NCI-H1930 (cell line): ENCODE measurements at places on chromosomes 4 and X.

DNA sequence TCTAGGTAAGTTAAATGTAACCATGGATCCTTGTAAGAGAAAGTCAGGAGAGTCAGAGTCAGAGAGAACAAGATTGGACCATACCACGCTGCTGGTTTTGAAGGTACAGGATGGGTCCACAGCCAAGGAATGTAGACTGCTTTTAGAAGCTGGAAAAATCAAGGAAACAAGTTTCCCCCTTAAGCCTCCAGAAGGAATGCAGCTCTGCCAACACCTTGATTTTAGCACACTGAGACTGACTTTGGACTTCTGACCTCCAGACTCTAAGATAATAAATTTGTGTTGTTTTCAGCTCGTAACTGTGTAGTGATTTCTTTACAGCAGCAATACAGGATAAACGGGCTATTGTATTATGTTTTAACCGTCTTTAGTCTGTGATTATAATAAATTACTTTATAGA is 108.0 kb upstream of the USP38 start:
- no peak for DNase-seq

DNA sequence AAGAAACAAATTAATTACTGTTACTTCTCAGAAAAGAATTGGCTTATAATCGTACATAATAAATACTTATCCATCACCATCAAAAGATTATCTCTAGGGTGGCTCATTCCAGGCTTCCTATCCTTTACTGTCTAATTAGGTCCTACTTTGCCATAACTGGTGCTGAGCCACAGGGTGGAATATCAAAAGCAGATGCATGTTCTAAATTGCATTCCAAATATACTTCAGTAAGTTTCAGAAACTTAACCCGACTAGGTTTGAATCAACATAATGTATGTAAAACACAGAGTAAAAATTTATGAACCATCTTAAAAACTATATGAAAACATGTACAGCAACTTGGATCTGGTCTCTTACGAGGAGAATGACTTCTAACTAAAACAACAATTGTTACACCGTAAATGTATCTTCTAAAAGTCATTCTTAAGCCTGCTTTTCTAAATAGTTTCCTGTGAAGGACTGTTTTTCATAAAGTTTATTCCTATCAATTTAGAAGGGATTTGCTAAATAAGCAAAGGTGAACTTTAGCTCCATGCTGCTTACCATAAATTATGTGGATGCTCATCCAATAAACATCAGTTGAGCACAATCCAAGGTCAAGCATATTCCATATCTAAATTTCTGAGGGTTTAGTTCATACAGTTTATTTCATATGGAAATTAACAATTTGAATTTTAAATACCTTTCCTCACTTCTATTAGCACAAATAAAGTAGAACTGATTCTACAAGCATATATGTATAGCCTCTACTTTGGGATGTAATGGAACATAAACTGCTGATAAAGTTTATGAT is 13.4 kb downstream of the ZAR1 start:
- DNase-seq, result no peak

- DNase-seq, result no peak
These were observed 521.5 kb downstream of the INPP4B start for GRCh38 chr4:142324572-142324971.

DNA sequence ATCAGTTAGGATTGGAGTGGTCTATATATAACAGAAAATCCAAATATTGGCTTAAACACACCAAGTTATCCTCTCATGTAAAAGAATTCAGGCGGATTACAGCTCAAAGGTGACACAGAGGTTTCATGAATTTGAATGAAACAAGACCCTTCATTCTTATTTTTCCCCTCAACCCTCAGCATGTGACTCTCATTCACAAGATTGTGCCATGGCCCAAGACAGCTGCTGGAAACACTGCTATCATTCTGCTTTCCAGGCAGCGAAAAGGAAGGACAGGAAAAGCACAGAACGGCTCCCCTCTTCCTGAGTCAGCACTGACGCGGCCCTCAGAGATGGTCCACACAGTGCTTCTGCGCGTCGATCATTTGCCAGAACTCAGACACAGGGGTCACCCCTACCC is 891.0 kb upstream of the FRG1 start:
- DNase-seq, result no peak

GRCh38 chr4:104574371-104574770 is 79.7 kb upstream of the CXXC4 start:
- no peak for DNase-seq

- no peak for DNase-seq
These were observed 63.4 kb downstream of the DCAF12L1 start for GRCh38 chrX:126489116-126489695.

DNA sequence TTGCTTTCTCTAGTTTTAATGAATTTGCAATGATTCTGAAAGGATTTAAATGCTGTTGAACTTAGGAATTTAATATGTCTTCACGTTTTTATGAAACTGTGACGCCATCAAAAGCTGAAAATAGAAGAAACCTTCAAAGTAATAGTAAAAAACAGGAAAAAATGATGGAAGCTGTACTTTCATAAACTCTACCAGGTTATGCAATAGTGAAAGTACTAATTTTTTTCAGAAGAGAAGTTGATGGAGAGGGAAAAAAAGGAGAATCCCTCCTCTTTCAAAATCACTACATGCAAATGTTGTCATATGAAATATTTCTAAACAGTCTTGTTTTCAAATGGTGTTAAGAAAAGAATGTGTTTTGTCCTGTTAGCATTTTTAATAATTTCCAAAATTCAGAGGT is 73.6 kb downstream of the ZNF330 start:
- DNase-seq, result no peak

- DNase-seq, result no peak
These were observed 221.0 kb upstream of the ANKRD50 start for GRCh38 chr4:124933521-124933920.

DNA sequence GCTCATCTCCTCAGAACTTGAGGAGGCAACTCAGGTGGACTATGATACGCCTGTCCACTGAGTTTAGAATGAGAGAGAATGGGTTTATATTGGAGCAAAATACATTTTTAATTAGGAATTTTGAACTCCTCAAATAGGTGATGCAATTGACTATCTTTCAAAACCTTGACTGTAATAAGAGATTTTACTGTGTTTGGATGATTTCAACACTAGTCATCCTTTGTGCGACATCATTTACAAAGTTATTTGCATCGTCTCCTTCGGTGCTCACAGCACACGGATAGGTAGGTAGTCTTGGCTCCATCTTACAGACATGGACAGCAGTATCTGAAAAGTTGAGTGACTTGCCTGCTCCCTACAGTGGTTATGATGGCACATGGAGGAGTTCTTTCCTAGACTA is 67.0 kb downstream of the AASDH start:
- DNase-seq, result no peak
